ENCODE measurements at places on chromosomes 6 and 20.

DNA sequence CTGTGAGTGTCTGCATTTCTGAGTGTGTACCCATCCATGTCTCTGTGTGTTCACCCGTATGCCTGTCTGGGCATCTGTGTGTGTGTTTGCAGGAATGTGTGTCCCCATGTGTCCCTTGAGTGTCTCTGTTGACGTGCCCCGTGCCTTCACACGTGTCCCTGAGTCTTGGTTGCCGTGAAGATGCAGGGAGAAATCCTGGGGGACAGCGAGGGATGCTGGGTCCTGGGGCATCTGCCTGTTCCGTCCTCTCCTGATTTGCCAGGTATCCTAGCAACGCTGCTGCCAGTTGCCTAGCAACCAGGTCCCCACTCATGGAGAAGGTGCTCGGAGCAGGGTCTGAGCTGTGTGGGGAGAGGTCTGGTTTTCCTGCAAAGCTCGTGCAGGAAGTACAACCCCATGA, 6.0 kb upstream of the LKAAEAR1 start:
- H3K27ac ChIP-seq = no peak overlapping the region
- H3K36me3 ChIP-seq = no peaks in the 10 kb centered on the region
- H3K4me3 ChIP-seq = no peak overlapping the region
- DNase-seq = no peak
- H3K4me1 ChIP-seq = no peaks in the 10 kb centered on the region

GRCh38 chr6:157469378-157469777, 88.4 kb downstream of the ZDHHC14 start:
- no peak overlapping the region for H3K4me3 ChIP-seq
- no peak for DNase-seq
- no peaks in the 10 kb centered on the region for H3K27me3 ChIP-seq
- no peak overlapping the region for H3K27ac ChIP-seq

DNA sequence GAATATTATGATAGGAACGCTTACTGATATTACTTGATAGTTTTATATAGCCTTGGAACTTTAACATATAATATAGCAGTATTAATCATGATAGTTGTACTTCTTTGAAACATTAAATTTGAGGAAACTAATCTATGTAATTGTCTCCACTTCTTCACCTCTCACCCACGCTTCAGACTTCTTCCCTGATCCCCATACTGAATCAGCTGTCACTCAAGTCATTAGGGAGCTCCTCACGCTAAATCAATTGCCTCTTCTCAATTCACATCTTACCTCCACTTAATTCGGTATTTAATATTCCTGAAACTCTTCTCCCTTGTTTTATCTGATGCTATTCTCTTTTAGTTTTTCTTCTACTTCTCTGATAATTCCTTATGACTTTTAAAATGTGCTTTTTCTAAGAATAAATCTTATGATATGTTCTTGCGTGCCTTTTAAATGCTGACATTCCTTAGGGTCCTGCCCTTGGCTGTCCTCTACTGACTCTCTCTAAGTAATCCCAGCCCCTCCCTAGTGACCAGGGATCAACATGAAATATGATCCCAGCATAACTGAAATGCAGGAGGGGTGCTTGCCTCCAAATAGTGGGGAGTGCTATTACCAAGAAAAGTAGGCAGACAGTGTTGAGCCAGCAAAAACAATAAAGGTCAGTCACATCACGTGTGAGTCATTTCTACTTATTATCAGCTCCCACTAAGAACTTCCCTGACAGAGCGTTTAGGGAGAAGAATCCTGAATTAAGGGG, 9.9 kb downstream of the ANKRD66 start:
- no peaks in the 10 kb centered on the region for H3K27me3 ChIP-seq
- H3K4me1 ChIP-seq = no peaks in the 10 kb centered on the region
- H3K36me3 ChIP-seq = no peaks in the 10 kb centered on the region
- H3K27ac ChIP-seq = no peak overlapping the region
- no peak for DNase-seq

DNA sequence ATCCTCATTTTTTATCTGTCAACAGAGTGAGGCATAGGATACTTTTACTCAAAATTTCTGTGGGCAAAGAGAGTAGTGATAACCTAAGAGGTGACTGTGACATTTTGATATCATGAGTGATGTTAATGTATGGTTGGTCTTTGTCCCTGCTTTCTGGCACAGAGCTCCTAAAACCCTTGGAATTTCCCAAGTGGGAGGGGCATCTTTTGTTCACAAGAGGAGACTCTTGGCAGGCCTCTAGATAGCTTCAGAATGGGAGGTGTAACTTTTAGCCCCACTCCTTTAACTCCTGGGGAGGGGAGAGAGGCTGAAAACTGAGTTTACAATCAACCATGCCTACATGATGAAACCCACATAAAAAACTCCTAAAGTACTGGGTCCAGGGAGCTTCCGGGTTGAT, 527.8 kb downstream of the RFPL4B start:
- no peaks in the 10 kb centered on the region for H3K27me3 ChIP-seq
- H3K36me3 ChIP-seq = no peaks in the 10 kb centered on the region
- no peaks in the 10 kb centered on the region for H3K4me1 ChIP-seq
- DNase-seq = no peak

DNA sequence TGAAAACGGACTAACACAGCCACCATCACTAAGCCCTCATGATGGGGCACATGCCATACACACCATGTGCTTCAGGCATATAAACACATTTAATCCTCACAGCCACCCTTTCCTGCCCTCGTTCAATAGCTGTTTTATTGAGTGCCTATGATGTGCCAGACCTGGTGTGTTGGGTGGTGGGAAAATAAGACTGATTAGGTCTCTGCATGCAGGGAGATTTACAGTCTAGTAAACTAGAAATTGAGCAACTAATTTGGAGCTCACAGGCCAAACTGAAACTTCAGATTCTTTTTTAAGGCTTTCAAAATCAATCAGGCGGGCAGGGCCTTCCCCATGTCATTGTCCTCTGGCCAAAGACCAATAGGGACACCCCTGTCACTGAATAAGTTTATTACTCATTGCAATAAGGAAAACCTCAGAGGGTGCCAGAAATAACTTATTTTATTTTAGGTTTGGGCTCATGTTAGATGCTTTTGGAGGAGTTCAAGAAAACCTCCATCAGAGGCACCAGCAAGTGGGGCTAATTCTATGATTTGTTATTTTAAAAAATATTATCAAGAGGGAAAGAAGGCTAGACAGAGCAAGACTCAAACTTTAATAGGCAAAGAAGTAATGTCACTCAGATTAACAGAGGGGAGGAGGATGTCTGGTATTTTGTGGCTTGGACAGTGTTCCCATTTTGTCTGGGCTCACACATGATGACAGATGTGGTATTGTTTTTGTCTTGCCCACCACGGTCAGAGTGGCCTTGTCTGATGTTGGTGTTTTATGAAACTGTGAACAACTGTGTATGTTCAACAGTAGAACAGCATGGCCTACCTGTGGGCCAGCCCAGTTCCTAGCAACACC, 12.0 kb downstream of the ZFP64 start:
- no peak overlapping the region for H3K27ac ChIP-seq
- H3K27me3 ChIP-seq = no peaks in the 10 kb centered on the region
- no peaks in the 10 kb centered on the region for H3K36me3 ChIP-seq
- DNase-seq = no peak
